ENCODE measurements at places on chromosomes 4 and X. TPM values are rescaled to one million over a fixed set of nuclear protein-coding genes. Genes with fewer than 3 reads are reported as not detected.

DNA sequence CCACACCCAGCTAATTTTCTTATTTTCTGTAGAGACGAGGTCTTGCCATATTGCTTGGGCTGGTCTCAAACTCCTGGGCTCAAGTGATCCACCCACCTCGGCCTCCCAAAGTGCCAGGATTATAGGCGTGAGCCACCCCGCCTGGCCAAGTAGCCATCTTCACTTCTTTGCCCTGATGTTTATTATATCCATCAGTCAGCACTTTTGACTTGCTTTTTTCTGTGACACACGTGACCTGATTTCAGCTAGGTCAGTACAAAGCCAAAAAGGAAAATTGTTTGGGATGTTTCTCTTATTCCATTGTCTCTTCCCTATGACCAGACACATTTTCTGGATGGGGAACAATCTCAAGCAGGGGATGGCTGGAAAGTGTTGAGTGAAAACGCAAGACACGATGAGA is 45.3 kb upstream of the MID1 start:
- DNase-seq, result no peak

DNA sequence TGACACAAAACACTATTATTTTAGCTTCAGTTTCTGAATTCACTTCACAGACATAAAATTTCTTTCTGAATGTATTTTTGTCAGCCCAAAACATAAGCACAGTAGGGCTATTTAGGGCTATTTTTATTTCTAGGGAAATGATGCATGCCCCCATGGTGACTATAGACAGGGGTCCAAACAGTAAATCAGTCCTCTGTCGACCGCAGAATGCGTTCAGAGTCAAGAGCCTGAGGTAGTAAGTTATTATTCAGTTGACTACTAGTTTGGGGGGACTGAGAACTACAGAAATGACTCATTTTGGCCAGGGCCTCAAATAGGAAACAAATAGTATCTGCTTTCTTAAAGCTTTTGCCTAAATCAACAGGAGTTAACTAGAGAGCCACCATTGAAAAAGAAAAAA is 414.4 kb downstream of the AFF2 start:
- no peak for DNase-seq

GRCh38 chr4:64079316-64079715 is 329.9 kb downstream of the TECRL start:
- DNase-seq, result no peak

The SERTM2 gene
- not detected for total RNA-seq

GRCh38 chr4:143498021-143498420 is 15.5 kb upstream of the SMARCA5 start:
- no peak for DNase-seq

Measured in activated CD8-positive, alpha-beta T cell treated with anti-CD3 and anti-CD28 coated beads, Interleukin-2, amount 10 ng/mL, durations not matched to agents 7 days and 5 days (primary cell).